ENCODE measurements at places on chromosomes 2 and 18. TPM values are rescaled to one million over a fixed set of nuclear protein-coding genes. Genes with fewer than 3 reads are reported as not detected.

BMPR2 gene
- total RNA-seq: 15.2 TPM

GDF7 gene
- total RNA-seq: 0.04 TPM

PFN4 gene
- total RNA-seq: not detected

DYNC2LI1 gene
- total RNA-seq: 8.5 TPM

DCC gene
- total RNA-seq: 0.35 TPM

MRO gene
- 0.57 TPM for total RNA-seq

PLCL1 gene
- not detected for total RNA-seq

DNA sequence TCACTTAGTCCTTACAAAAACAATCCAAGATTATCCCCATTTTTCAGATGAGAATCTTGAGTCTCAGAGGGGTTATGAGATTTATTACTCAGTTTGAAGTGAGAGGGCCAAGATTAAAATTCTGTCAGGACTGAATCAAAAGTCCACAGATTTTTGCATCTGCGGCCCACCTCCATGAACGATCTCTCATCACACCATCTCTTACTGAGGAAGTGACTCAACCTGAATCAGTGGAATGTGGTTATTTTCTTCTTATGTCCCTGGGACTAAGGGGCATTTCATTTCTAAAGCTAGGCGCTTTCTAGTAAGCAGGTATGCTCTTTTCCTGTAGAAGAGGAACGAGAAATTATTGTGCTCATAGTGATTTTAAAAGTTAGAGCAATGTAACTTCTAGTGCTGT, 360.3 kb upstream of the SPHKAP start:
- H3K27ac ChIP-seq: no peak overlapping the region
- no peaks in the 10 kb centered on the region for H3K27me3 ChIP-seq
- no peak overlapping the region for H3K4me3 ChIP-seq
- no peak for DNase-seq
- peaks cover 17% of the 10 kb centered on the region for H3K36me3 ChIP-seq

DNA sequence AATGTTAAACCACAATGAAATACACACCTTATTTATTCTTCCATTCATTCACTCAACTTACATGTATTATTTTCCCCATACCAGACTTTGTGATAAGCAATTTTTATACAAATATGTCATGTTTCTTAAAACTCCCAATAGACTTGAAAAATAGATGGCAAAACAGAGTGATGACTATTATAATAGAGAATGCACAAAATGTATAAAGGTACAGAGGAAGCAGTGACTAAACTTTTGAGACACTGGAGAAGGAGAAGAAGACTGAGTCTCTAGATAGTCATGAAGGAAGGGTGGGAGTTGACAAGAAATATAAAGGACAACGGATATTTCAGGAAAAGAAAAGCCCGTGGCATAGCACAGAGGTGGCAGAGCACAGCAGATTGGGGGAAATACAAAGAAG, 198.1 kb upstream of the SLC39A10 start:
- no peak overlapping the region for H3K27ac ChIP-seq
- no peak overlapping the region for H3K4me3 ChIP-seq
- no peaks in the 10 kb centered on the region for H3K36me3 ChIP-seq
- no peaks in the 10 kb centered on the region for H3K4me1 ChIP-seq

GRCh38 chr2:220756653-220757052, 815.5 kb downstream of the EPHA4 start:
- peaks cover 2% of the 10 kb centered on the region for H3K27me3 ChIP-seq
- H3K4me3 ChIP-seq: no peak overlapping the region
- no peaks in the 10 kb centered on the region for H3K36me3 ChIP-seq
- no peak for DNase-seq
- H3K27ac ChIP-seq: no peak overlapping the region

GRCh38 chr2:168904358-168904757, 3.3 kb downstream of the G6PC2 start:
- H3K27me3 ChIP-seq: no peaks in the 10 kb centered on the region
- H3K27ac ChIP-seq: no peak overlapping the region
- H3K4me3 ChIP-seq: no peak overlapping the region
- peaks cover 15% of the 10 kb centered on the region for H3K4me1 ChIP-seq

- H3K27me3 ChIP-seq: no peaks in the 10 kb centered on the region
- no peak for DNase-seq
Observed at GRCh38 chr2:69581774-69582581, 61.6 kb downstream of the AAK1 start.

- H3K36me3 ChIP-seq: peaks cover 4% of the 10 kb centered on the region
- H3K4me3 ChIP-seq: no peak overlapping the region
- no peaks in the 10 kb centered on the region for H3K4me1 ChIP-seq
- DNase-seq: no peak
- H3K27me3 ChIP-seq: no peaks in the 10 kb centered on the region
- H3K27ac ChIP-seq: no peak overlapping the region
Observed at GRCh38 chr2:165837122-165837521, 43.1 kb upstream of the GALNT3 start.

DNA sequence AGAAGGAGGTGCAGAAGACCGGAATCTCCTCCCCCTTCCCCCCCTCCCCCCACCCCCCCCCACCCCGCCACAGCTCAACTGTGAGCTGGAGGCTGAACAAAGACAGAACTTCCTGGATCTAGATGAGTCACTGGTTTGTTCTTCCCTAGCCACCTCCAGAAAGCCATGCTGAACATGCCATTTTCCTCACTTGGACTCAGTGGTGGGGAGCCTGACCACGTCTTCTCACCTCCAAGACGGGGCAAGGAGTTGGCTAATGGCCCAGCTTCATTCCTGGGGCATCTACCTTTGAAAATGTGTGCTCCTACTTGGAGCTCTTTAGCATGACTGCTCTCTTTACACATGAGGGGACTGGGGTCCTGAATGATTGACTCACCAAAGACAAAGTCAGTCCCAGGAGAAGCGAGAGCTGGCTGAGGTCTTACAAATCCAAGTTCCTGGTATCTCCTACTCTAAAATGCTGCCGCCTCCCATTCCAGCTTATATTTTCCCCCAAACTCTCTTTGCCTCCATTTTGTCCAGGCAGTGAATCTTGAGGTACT, 22.6 kb upstream of the FZD5 start:
- no peak overlapping the region for H3K27ac ChIP-seq
- no peak overlapping the region for H3K4me3 ChIP-seq
- peaks cover 3% of the 10 kb centered on the region for H3K4me1 ChIP-seq
- DNase-seq: peak; percentile 72

GRCh38 chr2:235957251-235957650, 210.9 kb downstream of the GBX2 start:
- no peak overlapping the region for H3K27ac ChIP-seq
- no peaks in the 10 kb centered on the region for H3K27me3 ChIP-seq
- no peaks in the 10 kb centered on the region for H3K36me3 ChIP-seq
- no peak overlapping the region for H3K4me3 ChIP-seq

DNA sequence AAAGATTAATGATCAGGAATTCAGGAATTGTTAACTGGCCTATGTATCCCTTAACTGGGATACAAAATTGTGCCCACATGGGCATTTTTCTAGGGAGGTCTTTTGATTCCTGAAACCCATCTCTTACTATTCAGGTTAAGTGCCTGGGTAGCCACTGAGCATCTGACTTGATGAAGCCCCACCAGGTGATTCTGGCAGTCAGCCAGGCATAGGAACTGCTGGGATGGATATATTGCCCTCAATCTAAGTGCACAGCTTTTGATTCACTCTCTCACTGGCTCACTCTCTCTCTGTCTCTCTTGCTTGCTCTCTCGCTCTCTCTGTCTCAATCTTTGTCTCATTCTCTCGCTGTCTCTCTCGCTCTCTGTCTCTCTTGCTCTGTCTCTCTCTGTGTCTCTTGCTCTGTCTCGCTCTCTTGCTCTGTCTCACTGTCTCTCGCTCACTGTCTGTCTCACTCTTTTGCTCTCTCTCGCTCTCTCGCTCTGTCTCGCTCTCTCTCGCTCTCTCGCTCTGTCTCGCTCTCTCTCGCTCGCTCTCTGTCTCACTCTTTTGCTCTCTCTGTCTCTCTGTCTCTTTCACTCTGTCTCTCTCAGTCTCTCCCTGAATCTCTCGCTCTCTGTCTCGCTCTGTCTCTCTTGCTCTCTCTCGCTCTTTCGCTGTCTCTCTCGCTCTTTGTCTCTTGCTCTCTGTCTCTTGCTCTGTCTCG, 22.3 kb downstream of the INPP1 start:
- DNase-seq: no peak
- H3K4me3 ChIP-seq: no peak overlapping the region
- no peaks in the 10 kb centered on the region for H3K36me3 ChIP-seq
- no peaks in the 10 kb centered on the region for H3K27me3 ChIP-seq

- no peaks in the 10 kb centered on the region for H3K36me3 ChIP-seq
- H3K4me3 ChIP-seq: no peak overlapping the region
- no peak for DNase-seq
- no peak overlapping the region for H3K27ac ChIP-seq
- no peaks in the 10 kb centered on the region for H3K4me1 ChIP-seq
Observed at GRCh38 chr2:96965781-96966514, 20.4 kb downstream of the FAM178B start.

DNA sequence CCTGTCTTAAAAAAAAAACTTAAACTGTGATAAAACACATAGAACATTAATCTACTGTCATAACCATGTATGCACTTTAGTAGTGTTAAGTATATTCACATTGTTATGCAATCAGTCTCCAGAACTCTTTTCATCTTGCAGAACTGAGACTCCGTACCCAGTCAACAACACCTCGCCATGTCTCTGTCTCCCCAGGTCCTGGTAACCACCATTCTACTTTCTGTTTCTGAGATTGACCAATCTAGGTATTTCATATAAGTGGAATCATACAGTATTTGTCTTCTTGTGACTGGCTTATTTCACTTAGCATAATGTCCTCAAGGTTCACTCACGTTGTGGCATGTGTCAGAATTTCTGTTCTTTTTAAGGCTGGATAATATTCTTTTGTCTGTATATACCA, 290.8 kb upstream of the CXCR4 start:
- H3K27ac ChIP-seq: no peak overlapping the region
- H3K4me3 ChIP-seq: no peak overlapping the region
- no peak for DNase-seq
- H3K36me3 ChIP-seq: no peaks in the 10 kb centered on the region
- H3K27me3 ChIP-seq: no peaks in the 10 kb centered on the region
